Fibroblast of pulmonary artery (primary cell): ENCODE measurements at places on chromosomes 2 and 18.

DNA sequence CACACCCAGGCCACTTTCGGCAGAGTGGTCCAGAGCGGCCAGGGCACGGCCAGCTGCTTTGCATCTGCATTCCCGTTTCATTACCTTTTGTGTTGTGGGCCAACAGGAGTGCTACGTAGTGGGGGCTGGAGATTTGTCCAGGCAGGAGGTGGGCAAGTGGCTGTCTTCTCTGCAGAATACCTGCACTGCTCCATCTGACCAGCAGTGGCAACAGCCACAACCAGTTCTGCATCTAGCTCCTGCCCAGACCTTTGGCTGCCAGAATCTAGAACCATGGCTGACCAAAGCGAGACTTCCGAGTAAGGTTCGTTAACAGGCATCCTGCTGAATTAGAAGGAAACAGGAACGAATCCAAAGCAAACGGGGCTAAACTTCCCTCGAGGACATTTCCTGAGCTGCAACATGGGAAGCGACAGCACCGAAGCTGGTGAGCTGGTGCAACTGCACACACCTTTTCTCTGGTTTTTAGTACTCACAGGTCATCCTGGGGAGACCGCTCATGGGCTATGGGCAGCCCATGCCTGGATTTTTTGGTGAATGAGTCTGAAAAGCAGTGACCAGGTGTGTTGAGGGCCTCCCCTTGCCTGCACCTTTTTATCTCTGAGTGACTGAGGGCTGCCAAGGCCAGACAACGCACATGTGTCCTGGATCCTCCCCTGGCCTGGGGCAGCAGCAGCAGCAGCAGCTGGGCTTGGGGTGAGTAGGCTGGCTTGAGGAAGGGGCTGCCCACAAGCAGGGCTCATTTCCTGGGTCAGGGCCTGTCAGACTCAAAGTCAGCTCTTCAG is 10.5 kb downstream of the GDF7 start:
- no peak for DNase-seq

- DNase-seq = peak; percentile 53
Measured at GRCh38 chr18:35117951-35118411, 76.8 kb downstream of the MAPRE2 start.

DNA sequence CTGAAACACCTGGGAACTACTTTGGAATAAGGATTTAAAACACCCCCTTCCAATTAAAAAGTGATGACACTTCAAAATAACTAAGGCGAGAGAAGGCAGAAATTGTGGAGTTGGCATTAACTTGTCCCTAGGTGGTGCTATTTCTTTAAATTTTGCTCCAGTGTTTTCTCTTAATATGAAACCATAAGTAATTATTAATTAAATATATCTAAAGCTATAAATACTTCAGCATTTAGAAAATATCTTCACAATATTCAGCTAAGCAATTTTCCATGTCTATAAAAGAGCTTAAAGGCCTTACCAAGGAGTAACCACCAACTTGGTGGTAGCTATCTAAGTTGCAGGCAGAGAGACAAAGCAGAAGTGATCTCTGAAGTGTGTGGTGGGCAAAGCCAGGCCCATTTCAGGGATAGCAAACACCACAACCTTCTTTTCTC is 186.8 kb upstream of the PGAP1 start:
- peak; percentile 60 for DNase-seq

- no peak for DNase-seq
Measured at GRCh38 chr2:114461116-114461515, 18.7 kb downstream of the DPP10 start.

DNA sequence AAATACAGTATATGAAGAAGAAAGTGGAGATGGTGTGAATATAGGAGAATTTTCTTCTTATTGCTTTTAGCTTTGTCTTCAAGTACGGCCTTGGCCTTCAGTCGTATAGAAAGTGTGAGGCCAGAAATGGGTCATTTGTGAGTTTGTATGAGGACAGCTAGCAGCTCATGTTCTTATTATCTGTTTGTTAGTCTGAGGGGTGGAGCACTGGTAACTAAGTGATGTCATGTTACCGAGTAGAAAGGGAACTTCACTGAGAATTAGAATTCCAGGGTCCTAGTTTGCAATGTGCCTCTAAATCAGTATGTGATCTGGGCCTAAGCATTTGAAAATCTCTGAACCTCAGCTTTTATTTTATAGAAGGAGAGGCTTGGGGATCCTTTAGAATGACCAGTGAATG is 588.6 kb downstream of the NRXN1 start:
- DNase-seq = no peak

DNA sequence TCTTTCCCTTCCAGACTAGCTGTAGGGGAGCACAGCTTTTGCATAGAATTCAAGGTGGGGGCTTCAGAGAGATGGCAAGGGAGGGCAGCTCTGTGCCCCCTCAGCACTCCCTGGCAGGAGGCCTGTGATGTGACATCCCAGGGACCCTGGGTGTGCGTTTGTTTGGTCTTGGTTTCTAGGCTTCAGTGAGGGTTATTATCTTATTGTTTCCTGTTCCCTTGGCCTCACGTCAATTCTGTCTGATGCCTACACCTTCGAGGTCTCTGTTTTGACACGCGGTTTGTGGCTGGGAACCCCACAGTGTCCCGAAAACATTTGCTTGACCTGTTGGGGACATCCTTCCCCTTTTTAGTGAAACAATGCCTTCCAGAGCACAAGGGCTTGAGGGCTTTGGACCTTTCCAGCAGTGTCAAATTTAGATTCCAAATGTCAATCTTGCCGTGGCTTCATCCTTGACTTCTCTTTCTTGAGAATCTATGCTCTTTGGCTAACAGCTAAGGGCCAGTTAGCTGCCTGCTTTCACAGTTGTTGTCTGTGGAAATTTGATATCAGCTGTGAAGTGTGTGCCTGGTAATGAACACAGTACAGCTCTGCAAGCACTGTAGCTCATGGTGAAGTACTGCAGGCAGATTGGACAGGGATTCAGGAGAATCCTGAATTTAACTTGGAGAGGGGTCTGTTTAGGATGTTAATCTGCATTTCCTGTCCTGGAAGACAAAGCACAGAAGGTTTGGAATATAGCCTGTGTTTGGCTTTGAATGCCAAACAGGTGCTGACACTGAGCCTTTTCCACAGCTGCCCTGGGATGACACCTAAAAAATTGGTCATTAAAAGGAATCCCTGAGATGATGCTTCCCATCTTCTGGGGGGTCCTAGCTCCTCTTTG is 108.2 kb upstream of the CXCR4 start:
- DNase-seq = no peak

DNA sequence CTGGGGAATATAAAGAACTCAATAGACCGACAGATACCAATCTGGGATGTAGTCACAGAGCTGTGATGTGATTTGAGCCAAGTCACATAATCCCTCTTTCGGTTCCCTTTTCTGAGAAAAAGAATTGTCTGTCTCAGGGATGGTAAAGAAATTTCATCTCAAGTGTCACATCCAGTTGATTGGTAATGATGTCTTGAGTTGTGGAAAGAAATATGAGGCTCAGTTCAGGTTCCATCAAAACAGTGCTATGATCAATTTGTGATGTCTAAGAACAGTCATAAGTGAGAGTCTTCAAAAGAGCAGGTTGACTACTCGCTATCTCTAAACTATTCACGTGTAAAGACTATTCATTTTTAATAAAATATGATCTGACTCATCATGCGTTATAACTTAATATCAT is 223.3 kb downstream of the METTL4 start:
- no peak for DNase-seq

GRCh38 chr18:70840649-70841048 is 551.8 kb downstream of the SOCS6 start:
- DNase-seq = no peak

GRCh38 chr18:34783501-34783900 is 73.4 kb downstream of the DTNA start:
- no peak for DNase-seq

- DNase-seq = no peak
Measured at GRCh38 chr2:140528982-140529381, 1601.8 kb downstream of the LRP1B start.

DNA sequence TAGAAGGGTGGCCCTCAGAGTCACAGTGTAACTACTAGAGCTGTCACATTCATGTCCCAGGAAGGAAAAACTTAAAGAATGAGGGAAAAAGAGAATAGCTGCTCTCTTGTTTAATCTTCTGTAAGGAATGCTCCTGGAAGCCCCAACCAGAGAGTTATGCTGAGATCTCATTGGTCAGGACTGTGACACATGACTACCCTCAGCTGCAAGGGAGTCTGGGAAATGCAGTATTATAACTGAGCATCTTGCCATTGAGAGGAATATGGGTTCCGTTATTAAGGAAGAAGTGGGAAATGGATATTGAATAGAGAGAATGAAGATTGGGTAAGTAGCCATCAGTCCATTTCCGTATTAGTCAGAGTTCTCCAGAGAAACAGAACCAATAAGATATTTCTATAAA is 165.9 kb downstream of the ALPK2 start:
- no peak for DNase-seq

- DNase-seq = no peak
Measured at GRCh38 chr18:919078-919477, 14.4 kb downstream of the ADCYAP1 start.

DNA sequence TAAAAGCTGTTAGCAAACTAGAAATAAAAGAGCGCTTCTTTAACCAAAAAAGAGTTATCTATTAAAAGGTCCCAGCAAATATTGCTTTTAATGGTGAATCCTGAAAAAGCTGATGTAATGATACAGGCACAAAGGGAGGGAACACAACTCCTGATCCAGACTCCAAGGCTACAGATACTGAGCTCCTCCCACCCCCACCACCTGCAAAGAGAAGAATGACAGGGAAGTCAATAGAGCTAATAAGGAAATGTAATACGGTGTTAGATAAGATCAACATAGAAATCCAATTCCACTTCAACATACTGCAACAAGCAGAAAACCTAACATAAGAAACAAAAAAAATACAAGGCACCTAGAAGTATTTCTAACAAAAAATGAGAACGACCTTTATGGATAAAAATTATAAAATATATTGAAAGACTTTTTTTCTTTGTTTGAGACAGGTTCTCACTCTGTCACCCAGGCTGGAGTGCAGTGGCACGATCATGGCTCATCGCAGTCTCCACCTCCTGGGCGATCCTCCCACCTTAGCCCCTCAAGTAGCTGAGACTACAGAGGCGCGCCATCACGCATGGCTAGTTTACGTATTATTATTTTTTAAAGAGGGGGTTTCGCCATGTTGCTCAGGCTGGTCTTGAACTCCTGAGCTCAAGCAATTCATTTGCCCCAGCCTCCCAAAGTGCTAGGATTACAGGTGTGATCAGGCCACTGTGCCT is 192.2 kb downstream of the HDAC4 start:
- no peak for DNase-seq

GRCh38 chr2:23286758-23287704 is 97.9 kb upstream of the KLHL29 start:
- DNase-seq = peak; percentile 77
